Colonic mucosa (tissue), 4 donors: ENCODE measurements at places on chromosomes 6 and 20. TPM values are rescaled to one million over a fixed set of nuclear protein-coding genes. Genes with fewer than 3 reads are reported as not detected.

The HLA-DRB5 gene
- total RNA-seq, result 4.8 TPM

- no peak for DNase-seq
- H3K27ac ChIP-seq, result no peak overlapping the region
- H3K36me3 ChIP-seq, result no peaks in the 10 kb centered on the region
- no peaks in the 10 kb centered on the region for H3K27me3 ChIP-seq
- H3K4me3 ChIP-seq, result no peak overlapping the region
These were observed 16.9 kb downstream of the SNPH start for GRCh38 chr20:1282966-1283365.

DNA sequence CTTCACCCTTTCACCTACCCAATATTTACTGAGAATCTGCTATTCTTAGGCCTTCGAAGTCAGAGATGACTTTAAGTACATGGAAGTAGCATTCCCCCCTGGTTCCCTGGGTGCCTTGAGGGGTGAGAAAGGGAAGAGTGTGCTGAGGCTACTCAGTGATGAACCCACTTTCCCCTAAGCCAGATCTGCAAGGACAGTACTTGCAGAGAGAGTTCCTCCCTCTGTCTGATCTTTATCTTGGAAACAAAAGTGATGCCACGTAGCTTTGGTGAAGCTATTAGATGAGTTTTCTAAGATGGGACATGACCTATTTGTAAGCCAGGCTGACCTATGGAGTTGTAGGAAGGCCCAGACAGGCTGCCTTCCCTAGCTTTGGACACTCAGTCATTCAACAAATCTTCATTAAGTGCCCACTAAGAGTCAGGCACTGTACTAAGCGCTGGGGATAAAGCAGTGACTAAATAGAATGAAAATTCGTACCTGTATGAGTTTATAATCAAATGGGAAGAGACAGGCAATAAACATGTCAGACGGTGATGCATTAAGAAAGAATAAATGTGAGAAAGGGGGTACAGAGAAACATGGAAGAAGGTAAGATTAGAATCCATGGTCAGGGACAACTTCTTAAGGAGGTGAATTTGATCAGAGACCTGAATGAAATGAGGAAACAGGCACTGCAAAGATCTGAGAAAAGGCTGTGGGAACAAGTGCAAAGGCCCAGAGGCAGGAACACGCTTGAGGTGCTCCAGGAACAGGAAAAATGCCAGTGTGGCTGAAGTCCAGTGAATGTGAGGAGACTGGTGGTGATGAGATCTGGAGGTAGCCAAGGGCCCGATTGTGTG is 42.2 kb downstream of the BCL2L1 start:
- H3K4me1 ChIP-seq, result no peaks in the 10 kb centered on the region
- H3K27me3 ChIP-seq, result no peaks in the 10 kb centered on the region
- H3K4me3 ChIP-seq, result no peak overlapping the region
- H3K27ac ChIP-seq, result no peak overlapping the region
- no peak for DNase-seq

GRCh38 chr20:9507544-9508239 is 6.7 kb upstream of the LAMP5 start:
- H3K4me1 ChIP-seq, result no peaks in the 10 kb centered on the region
- peaks cover 55% of the 10 kb centered on the region for H3K27me3 ChIP-seq
- no peak for DNase-seq
- no peak overlapping the region for H3K27ac ChIP-seq
- no peak overlapping the region for H3K4me3 ChIP-seq
- no peaks in the 10 kb centered on the region for H3K36me3 ChIP-seq

DNA sequence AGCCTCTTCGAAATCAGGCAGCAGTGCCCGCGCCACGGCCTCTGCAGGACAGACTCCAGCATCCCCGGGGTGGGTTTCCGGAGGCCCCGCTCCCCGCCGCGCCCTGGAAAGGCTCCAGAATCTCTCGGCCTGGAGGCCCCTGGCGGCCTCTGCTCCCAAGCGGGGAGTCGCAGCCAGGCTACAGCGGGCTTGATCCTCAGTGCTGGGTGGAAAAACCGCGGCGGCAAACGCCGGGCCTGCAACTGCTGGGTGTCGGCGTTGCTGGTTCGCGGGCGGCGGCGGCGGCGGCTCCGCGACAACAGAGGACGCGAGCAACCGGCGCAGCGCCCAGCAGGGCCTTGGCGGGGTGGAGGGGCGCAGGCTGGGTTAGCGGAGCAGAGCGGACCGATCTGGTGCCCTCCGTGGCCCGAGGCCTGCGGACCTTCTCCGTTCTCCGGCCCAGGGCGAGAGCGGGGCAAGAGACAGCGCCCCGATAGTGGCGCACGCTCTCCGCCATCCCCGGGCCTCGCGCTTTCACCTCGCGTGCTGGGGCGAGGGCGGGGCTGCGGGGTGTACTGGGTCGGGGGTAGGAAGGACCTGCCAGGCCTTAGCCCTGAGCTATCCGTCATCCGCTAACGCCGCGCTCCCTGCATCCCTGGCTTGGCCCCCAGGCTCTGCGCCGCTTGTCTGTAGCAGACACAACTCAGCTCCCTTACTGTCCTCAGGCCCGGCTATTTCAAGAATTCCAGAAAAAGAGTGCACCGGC is 3.4 kb upstream of the ZNF292 start:
- peak overlapping the region; percentile 51 for H3K4me3 ChIP-seq
- peak overlapping the region; percentile 73 for H3K27ac ChIP-seq
- peak; percentile 66 for DNase-seq
- H3K36me3 ChIP-seq, result no peaks in the 10 kb centered on the region
- no peaks in the 10 kb centered on the region for H3K4me1 ChIP-seq

GRCh38 chr6:143015300-143015706 is 45.4 kb upstream of the AIG1 start:
- H3K4me3 ChIP-seq, result no peak overlapping the region
- H3K27ac ChIP-seq, result no peak overlapping the region
- no peaks in the 10 kb centered on the region for H3K27me3 ChIP-seq
- H3K36me3 ChIP-seq, result no peaks in the 10 kb centered on the region
- no peak for DNase-seq
